ENCODE measurements at places on chromosomes 6 and 20. TPM values are rescaled to one million over a fixed set of nuclear protein-coding genes. Genes with fewer than 3 reads are reported as not detected.

RUNX2 gene
- total RNA-seq = 2.0 TPM

ADGRF4 gene
- total RNA-seq = 3.9 TPM

MDFI gene
- 2.1 TPM for total RNA-seq

ANGPT4 gene
- total RNA-seq = not detected

LTB gene
- total RNA-seq = 2.2 TPM

HLA-F gene
- total RNA-seq = 151 TPM

BPIFB2 gene
- total RNA-seq = not detected

TNFRSF6B gene
- total RNA-seq = not detected

MLN gene
- not detected for total RNA-seq

IL20RA gene
- total RNA-seq = 11.6 TPM

OTOR gene
- not detected for total RNA-seq

- DNase-seq = peak; percentile 47
These were observed 21.3 kb downstream of the PRKN start for GRCh38 chr6:162706232-162706631.

DNA sequence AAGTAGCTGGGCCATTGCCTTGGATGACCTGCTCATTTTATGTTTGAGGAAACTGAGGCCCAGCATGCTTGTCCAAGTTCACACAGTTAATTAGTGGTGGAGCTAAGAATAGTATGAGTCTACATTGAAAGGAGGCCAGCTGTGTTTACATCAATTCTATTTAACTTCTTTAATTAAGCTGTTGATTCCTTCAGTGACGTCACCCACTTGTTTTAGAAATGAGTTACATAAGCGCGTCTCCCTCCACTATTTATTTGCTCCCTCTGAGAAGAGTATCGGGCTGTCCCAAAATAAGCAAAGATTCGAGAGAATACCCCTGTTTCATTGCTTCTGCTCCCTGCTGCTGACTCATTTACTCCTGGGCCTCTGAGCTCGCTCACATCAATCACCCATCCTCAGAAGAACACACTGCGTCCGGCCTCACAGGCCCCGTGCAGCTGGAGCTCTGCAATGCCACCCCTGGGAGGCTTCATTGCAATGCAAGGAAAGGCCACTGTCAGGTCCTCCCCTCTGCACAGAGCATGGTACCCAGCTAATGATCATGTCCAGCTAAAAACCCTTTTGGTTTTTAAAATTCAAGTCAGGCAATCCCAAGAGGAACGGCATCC, 74.8 kb upstream of the BMP2 start:
- no peak for DNase-seq

- no peak for DNase-seq
These were observed 129.7 kb downstream of the PRDM13 start for GRCh38 chr6:99736302-99736701.

DNA sequence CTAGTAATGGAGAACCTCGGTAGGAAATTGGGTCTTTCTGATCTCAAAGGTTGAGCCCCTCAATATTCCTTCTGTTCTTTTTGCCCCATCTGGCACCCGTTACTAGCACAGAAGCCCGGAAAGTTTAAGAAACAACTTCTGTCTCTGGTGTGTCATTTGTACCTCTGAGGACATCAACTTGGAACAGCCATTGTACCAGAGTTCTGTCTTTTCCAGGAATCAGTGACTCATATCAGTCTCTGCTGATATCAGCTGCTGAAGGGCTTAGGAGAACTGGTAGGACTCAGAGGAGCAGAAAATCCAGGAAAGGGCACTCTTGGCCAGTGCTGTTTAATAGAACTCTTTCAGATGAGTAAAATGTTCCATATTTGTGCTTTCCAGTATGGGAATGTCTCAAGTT, 78.3 kb upstream of the CHD6 start:
- no peak for DNase-seq

GRCh38 chr6:158053377-158054313, 72.0 kb downstream of the SYNJ2 start:
- DNase-seq = no peak

- DNase-seq = no peak
These were observed 37.1 kb upstream of the B4GALT5 start for GRCh38 chr20:49750611-49751396.

GRCh38 chr6:51141080-51141479, 322.4 kb downstream of the TFAP2B start:
- DNase-seq = no peak

DNA sequence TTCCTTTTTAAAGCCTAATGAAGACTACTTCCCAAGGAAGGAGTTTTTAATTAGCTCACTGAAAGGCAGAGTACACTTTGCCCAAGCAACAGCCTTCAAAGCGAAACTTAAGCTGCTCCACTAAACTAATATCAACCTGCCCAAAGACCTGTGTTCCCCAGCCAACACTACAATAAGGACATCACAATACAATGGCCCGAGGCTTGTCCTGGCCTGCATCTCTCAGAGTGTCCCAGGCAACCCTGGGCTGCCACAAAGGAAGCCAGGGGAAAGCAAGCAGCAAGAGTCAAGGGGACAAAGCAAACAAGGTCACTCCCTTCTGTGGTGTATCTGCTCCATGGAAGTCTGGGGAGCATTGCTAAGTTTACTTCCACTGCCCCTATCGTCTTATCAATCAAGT, 52.3 kb downstream of the PIGU start:
- DNase-seq = no peak

- no peak for DNase-seq
These were observed 88.4 kb upstream of the RSPO3 start for GRCh38 chr6:127030111-127030510.

GRCh38 chr6:47242483-47243386, 67.0 kb downstream of the TNFRSF21 start:
- DNase-seq = peak; percentile 92

- DNase-seq = peak; percentile 86
These were observed 25.2 kb downstream of the DLL1 start for GRCh38 chr6:170265655-170266054.

DNA sequence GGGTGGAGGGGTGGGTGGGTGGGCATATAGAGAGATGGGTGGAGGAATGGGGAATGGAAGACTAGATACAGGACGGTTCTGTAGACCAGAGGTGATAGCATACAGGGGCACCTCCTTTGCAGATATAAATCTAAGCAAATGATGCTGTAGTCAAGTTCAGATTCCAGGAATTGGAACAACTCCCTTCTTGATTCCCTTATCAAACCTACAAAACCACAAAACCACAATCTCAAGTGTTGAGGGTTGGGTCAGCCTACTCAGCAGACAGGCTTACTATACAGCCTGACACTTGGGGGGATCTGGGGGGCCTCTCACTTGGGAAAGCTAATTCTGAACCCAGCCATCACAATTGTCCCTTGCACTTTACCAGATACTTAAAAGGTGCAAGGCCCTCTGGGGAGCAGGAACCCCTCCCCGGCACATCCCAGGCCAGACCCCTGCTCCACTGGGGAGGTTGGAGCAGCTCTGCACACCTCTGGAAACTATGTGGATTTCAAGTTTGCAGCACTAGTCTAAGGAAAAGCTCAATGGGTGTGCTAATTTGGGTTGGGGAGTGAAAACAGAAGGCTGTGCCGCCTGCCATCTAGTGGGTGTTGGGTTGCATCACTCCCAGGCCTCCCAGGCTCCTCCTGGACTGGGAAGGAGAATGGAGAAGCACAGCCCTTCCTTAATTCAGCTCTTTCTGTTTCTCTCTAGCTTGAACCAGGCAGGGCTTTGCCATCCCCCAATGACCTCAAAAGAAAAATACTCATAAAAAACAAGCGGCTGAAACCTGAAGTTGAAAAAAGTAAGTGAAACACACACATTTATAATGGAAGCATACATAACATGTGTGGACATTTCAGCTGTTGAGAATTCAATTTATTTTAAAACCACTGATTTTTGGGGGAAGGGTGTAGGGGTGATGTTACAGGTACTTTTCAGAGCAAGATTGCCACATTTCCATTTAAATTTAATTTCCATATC, 121.2 kb upstream of the LAMP5 start:
- DNase-seq = peak; percentile 65

- DNase-seq = no peak
These were observed 12.1 kb upstream of the ZBP1 start for GRCh38 chr20:57632286-57632685.

DNA sequence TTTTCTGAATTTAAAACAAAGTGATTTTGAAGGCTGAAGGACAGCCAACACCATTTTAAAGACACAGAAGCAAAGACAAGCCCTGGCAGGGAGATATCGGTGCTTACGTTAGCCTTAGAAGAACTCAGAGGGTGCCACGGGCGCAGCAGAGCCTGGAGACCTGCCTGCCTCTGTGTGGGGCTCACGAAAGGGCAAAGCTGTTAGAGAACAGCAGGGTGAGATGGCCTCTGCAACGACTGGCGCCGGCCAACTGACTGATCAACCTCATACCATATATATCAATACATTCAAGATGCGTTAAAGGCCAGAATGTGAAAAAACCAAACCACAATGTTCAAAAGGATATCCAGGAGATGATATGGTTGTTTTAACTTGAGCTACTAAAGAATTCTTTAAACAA, 151.0 kb upstream of the RPS6KA2 start:
- DNase-seq = no peak

DNA sequence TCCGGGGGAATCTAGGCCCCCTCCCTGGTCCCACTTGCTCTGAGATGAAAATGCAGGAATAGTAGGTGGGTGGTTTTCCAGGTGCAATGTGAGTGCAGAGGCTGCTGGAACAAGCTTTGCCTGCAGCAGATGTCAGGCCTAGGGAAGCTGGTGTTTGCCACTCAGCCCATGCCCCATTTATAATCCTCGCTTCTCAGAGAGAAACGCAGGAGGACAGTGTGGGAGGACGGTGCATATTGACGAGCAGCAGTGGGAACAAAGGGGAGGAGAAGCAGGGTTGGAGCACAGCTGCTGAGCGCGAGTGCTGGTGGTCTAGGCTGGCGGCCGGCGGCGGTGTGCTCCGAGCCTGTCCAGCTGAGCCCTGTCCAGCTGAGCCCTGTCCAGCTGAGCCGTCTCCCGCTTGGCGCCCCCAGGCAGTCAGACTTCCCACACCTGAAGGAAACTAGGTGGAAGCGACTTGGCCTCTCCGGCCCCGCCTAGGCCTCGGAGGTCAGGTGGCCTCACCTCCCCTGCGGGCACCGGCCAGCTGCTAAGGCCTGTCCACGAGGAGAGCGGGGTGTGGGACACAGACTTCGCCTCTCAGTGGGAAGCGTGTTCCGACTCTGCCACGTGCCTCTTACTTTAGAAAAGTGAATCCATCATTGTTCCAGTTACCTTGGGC, 49.7 kb upstream of the FRMD1 start:
- DNase-seq = no peak

GRCh38 chr6:20965915-20966314, 431.7 kb downstream of the CDKAL1 start:
- DNase-seq = no peak

- no peak for DNase-seq
These were observed 205.4 kb downstream of the ZFAND3 start for GRCh38 chr6:38024908-38025307.

- peak; percentile 48 for DNase-seq
These were observed 912 bp downstream of the SNRNP48 start for GRCh38 chr6:7590918-7591302.
